SW 1271 (cell line): ENCODE measurements at places on chromosomes 2 and 18.

- DNase-seq = no peak
These were observed 38.2 kb downstream of the NRP2 start for GRCh38 chr2:205720451-205720902.

DNA sequence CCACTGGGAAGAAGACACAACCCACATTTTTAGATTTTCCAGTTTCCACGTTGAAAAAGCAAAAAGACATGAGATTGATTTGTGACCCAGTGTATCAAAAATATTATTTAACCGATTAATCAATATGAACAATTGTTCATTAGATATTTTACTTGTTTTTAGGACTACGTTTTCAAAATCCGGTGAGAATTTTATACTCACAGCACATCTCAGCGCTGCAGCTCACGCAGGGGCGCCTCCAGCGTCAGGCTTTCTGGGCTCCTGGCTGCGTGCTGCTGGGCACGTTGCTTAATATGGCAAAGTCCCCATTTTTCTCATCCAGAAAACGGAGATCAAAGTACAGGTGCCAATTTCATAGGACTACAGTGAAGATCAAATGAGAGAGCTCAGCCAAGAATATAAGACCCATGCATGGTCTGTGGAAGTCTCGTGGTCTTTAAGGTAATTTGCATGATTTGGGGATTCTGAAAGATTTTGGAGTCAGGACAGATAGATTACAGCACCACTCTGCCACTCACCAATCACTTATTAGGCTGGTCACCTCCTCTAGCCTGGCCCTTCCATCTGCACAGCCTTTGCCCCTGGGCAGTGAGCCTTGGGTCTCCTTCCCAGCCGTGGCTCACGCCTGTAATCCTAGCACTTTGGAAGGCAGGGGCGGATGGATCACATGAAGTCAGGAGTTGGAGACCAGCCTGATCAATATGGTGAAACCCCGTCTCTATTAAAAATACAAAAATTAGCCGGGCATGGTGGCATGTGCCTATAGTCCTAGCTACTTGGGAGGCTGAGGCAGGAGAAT, 36.2 kb downstream of the PTPN18 start:
- DNase-seq = no peak

DNA sequence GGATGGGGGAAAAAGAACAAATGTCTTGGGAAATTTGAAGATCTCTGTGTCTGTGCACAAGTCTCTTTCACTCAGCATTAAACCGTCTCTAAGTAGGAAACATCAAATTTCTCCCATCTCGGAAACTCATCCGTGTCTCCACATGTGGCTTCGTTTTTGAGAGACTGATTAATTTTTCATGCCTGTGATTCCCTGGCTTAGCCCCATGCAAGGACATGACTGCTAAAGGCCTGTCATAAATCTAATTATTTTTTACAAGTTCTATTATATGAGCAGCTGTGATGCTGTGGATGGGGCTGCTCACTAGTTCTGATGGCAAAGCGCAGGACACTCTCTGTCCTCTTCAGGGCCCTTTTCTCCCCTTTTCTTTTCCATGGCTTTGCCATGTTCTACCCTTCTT, 129.1 kb downstream of the RGPD3 start:
- no peak for DNase-seq

DNA sequence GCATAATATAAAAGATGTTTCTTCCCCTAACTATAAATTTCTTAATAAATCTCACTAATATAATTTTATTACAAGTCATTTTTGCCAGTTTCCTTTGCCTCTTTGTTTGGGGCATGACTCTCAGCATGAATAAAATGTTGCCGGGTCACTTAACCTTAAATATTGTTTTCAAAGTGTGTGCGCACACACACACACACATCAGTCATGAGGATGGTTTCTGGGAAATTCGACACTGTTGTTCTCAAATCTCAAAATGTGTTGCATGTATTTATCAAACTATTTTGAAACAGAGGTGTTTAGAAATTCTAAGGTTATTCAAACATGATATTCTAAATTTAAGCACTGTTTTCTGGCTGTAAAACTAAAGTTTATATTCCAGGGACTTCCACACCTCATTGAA, 31.5 kb downstream of the FAP start:
- no peak for DNase-seq

DNA sequence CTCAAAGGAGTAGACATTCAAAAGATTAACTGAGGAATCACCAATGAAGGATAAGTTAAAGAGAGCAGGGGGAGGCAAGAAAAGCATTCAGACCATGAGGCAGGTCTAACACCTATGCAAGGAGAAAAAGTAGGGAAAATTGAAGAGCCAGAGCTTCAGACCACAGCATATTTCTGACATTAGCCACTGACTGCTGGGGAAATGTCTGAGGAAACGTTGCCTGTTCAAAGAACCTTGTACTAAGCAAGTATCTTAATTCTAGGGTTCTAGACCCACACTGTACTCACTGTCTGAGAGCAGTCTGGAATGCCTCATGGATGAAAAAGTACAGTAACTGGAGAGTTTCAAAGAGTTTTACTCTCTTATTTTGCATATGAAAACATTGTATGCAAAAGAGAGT, 39.5 kb upstream of the TFPI start:
- no peak for DNase-seq

DNA sequence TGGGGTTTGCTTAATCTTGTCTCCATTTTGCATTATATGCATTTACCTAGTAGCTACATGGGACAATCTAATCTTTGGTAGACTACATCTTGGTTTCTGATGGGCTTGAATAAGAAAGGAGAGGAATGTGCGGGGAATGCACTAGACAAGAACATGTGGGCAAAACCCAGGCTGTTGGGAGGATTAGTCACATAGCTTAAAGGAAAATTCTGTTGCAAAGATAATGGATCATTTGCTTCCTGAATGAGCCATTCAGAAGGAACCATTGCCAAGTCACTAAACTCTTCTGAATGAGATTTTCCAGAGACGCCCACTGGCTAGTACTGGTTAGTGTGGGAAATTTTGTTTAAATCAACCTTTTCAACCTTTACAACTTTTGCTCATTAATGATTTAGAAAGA, 84.8 kb downstream of the OSBPL6 start:
- no peak for DNase-seq

GRCh38 chr2:234939576-234939975, 12.2 kb upstream of the SH3BP4 start:
- no peak for DNase-seq

GRCh38 chr2:170425281-170425751, 247.4 kb downstream of the MYO3B start:
- no peak for DNase-seq
